ENCODE measurements at places on chromosomes 3 and 15.
A peak's percentile ranks its signal among the peaks of the same experiment; 100 is the strongest.

DNA sequence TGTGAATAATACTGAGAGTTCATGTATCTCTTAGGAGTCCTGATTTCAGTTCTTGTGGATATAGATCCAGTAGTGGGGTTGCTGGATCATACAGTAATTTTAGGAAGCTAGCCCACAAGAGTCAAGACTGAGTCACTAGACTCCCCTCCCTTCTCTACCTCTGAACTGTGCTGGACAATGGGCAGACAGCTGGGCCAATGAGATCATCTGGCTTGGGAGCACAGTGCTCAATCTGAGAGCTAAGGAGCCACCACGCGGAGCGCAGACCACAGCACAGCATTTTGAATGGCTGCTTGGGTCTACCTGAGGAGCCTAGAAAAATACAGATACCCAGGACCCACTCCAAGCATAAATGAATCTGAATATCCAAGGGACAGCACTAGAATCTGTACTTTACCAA, 32.5 kb downstream of the WNT5A start:
- no peak for DNase-seq

DNA sequence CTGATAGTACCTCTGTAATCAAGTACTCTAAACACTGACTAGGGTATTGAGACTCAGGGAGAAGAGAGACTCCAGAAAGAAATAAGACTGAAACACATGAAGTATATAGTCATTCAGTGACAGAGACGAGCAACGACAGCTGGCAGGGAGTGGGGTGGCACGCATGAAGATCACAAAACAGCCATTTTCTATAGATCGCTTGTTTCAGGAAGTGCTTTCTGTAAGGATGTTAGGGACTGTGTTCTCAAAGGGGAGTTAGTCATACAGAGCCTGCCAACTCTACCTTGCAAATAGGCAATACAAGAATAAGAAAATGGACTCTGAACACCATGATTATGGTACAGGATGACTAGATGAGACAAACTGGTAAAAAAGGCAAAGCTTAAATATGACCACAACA, 139.5 kb downstream of the TBL1XR1 start:
- DNase-seq, result peak; percentile 82

DNA sequence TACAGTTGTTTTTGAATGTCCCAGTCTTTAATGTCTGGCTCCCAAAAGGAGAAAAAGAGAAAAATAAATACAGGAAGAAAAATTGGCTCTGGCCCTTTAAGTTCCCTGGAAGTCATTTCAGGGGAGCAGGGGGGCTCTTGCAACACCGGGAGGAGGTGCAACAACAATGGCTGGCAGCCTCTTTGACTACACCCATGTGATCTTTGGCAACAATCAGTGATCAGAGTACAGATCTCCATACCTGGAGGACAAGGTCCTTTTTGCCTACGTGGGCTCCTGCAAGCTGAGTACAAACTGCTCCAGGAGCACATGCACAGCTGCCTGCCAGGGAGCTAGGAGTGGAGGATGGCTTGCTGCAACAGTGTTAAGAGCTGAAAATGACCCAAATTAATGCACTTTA, 63.9 kb downstream of the GLCE start:
- DNase-seq, result no peak

GRCh38 chr15:43483297-43484128, 9.4 kb downstream of the TP53BP1 start:
- no peak for DNase-seq

DNA sequence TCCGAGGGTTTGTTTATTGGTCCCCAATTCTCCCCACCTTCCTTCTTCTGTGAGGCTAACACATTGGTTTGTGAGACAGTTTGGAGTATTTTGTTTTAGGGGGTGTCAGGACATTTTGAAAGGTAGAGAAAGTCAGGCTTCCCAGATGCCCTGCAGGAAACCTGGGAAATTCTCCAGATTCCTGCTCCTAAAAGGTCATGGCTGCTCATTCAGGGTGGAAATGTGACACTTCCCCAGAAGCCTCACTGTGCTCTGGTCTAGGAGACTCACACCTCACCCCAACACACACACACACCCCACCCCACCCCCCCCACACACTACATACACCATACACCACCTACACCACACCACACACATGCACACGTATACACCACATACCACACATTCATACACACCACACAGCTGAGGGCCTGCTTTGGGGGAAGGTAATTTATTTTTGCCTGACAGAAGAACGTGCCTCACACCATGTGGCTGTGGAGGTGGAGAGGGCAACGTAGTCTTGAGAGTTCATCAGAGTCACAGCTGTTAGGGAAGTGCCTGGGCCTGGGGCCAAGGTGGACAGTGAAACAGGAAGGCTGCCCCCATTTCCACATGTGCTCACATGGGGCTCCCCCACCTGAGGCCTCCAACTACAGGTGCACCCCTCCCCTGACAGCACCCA, 40.4 kb upstream of the LIMD1 start:
- no peak for DNase-seq

- DNase-seq, result peak; percentile 48
These were observed 654 bp downstream of the RUBCN start for GRCh38 chr3:197736010-197736490.
